ENCODE measurements at places on chromosomes 7 and 10. TPM values are rescaled to one million over a fixed set of nuclear protein-coding genes. Genes with fewer than 3 reads are reported as not detected.

The CTBP2 gene
- 35.5 TPM for total RNA-seq

The METTL27 gene
- 2.3 TPM for total RNA-seq

DNA sequence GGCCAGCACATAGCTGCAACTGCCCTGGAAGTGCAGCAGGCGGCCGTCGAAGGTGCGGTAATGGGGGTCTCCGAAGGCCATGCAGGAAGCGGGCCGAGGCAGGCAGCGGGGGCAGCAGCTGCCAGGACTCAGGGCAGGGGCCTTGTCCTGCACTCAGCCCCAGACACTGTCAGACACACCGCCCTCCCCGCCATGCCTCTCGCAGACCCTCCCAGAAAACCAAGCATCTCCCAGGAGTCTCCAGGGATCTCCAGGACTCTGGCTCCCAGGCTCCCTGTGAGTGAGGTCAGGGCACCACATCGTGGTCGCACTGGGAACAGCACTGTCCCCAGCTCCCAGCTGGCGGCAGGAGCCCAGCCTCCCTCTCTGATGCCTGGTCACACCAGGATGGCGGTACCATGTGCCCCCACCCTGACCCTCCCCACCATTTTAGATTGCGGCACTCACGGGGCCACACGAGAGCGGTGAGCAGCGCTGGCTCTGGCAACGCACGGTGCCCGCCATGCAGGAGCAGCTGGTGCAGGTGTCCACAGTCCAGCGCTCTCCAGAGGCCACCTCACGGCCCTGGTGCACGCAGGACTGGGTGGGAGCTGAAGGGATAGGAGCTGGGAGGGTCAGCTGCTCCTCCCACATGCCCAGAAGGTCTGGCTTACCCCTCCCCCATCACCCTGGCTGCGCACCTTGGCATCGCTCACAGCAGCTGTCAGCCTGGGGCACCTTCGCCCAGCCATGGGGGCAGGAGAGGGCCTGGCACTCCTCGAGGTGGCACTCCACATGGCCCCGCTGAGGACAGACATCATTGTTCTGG, 17.5 kb downstream of the ATP6V1F start:
- DNase-seq: peak; percentile 36

- no peak for DNase-seq
Measured at GRCh38 chr7:133461421-133461820, 208.5 kb downstream of the EXOC4 start.

DNA sequence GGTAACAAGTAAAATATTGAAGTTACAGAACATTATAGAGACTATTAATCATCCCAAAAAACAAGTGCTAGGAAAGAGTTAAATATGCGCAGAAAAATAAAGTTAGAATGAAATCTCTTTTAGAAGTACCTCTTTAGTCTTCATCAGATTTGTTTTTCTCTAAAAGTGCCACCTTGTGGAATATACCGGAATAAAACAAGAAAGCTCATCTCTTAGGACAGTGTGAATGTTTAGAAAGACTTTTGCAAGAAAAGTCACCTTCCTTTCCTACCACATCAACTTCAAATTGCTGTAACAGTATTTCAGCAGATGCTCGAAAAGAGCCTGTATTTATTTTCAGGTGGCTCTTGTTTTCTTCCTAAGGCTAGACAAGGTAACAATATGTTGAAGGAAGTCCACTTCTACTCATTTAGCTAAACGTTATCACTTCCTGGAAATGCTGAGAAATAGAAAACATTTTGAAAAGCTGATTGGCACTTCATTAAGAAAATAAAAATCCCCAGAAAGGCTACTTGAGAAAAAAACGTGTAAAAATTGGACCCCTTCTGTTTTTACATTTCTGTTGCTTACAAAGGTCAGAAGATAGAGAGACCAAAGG, 19.8 kb upstream of the FAM133B start:
- DNase-seq: no peak

DNA sequence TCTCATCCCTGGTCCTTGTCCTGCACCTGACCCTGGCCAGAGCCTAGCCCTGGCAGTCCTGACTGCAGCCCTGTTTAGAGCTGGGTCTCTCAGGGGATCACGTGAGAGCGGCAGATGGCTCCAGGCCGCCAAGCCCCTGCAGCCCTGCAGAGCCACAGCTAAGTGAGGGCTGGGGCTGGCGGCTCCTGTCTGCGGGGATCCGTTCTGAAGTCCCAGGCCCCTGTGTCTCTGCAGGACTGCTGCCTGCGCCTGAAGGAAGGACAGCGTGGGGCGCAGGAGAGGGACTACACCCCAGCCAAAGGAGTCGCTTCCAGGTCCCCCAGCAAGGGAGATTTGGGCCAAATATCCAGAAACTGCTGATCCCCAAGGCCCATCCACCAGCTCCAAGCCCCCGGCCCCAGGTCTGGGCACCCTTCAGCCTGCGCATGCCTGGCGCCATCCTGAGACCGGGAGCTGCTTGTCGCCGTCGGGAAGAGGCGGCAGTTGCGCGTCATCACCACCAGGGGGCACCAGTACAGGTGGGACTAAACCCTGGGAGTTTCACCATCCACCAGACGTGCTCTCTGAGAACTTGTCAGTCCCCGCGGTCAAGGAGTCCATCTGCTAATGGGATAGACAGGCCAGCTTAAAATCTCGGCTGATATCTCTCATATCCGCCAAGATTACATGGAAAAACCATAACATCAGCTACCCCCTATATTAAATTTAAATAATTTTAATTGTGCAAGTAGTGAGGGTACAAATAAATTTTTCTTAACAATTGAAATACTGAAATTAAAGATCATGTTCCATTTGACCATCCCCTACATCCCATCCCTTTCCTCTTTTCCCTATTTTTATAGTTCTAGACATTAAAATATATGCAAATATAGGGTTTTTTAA, 25.1 kb upstream of the GHRHR start:
- DNase-seq: peak; percentile 82

DNA sequence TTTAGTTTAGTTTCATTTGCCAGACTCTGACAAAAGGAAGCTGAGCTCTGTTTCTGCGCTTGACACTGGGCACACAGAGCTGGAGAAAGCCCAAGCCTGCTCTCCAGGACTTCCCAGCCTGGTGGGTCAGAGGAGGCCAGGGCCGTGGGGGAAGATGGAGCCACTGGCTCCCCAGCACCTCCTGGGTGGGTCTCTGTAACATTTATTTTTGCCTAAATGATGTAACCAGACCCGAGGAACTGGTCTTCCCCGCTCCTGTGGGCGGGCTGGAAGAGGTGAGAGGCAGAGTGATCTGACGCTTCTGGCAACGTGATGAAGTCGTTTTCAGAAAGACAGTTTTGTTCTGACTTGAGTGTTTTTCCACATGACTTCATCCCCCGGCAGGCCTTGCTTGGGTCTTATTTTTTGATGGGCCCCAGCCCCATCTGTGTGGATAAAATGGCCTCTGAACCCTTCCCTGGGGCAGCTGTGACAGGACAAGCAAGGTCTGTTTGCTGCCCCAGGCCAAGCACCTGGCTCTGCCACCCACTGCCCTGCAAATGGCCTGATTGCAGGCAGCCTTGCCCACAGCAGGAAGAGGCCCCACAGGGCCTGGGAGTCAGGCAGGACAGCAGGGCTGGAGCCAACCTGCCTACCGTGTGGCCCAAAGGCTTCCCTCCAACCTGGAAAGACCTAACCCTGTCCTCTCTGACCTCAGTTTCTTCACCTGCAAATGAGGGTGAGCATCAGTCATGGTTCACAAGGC, 304.9 kb upstream of the ZMIZ1 start:
- DNase-seq: no peak

The EVX1 gene
- not detected for total RNA-seq

- DNase-seq: no peak
Measured at GRCh38 chr10:89521368-89521767, 14.0 kb downstream of the SLC16A12 start.

GRCh38 chr7:12701433-12701832, 14.0 kb downstream of the ARL4A start:
- DNase-seq: no peak

- DNase-seq: no peak
Measured at GRCh38 chr10:114682121-114682520, 24.0 kb upstream of the ABLIM1 start.

- DNase-seq: no peak
Measured at GRCh38 chr7:3011211-3011852, 32.3 kb downstream of the CARD11 start.

DNA sequence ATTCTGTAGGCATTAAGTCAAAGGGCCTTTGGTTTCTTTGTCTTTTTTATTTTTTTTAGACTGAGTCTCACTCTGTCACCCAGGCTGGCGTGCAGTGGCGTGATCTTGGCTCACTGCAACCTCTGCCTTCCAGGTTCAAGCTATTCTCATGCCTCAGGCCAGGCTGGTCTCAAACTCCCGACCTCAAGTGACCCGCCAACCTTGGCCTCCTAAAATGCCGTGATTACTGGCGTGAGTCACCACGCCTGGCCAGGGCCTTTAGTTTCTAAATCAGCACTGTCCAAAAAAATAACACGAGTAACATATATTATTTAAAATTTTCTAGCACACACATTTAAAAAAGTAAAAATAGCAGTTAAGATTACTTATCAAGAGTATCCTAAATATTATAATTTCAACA, 11.1 kb upstream of the ACSL5 start:
- peak; percentile 49 for DNase-seq

The NUTM2A gene
- total RNA-seq: 0.26 TPM

GRCh38 chr10:49393757-49394156, 2.1 kb downstream of the DRGX start:
- no peak for DNase-seq

- no peak for DNase-seq
Measured at GRCh38 chr10:51862149-51862548, 162.8 kb upstream of the CSTF2T start.

DNA sequence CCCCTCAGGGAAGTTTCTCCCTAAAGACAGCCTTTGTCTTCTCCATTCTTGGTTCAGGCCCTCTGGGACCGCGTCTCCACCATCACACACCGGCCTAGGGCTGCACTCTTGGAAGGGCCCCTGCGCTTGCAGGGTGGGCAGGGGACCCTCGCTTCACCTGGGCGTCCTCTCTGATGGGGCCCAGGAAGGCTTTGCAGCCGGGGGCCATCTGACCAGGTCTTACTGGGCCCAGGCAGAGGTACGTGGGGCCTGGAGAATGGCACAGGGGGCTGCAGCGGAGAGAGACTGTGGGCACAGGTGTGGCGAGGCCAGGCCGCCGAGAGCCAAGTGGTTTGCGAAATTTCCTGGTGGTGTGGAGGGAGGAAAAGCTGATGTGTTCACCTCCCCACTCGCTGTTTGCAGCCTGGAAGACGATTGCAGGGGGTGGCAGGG, 44.4 kb downstream of the ALOX5 start:
- DNase-seq: no peak

The ARID5B gene
- 17.6 TPM for total RNA-seq

DNA sequence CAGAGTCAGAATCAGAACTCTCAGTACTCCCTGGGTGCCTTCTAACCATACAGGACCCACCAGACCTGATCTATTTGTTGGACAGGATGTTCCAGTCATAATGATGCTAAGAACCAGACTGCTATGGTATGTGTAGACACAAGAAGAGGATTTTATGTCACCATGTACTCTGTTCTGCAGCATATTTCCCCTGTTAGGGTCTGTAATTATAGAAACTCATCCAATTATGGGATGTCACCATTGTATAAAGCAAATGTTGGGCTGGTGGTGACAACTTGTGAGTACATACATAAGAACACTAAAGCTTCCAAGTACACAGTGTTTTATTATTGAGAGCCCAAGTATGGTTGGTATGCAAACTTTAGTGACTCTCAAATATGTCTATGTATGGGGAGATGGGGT, 67.1 kb upstream of the AGBL3 start:
- DNase-seq: no peak

DNA sequence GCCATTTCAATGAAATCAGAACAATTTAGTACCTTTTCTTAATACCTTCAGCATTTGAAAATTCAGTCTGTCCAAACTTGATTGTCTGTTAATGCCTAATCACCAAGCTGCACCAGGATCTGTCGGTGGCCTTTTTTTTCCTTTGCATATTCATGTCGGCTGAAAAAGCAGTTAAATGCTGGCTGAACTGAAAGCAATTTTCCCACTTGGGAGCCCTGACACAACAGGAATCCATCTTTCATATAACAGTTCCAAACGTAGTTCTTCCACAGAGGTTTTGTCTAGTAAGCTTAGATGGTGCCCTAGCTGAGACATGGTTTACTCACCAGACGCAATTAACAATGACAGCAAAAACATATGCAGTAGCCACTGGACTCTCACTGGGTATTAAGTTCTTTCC, 83.6 kb upstream of the CHCHD3 start:
- no peak for DNase-seq

The SDHAF3 gene
- 8.4 TPM for total RNA-seq

DNA sequence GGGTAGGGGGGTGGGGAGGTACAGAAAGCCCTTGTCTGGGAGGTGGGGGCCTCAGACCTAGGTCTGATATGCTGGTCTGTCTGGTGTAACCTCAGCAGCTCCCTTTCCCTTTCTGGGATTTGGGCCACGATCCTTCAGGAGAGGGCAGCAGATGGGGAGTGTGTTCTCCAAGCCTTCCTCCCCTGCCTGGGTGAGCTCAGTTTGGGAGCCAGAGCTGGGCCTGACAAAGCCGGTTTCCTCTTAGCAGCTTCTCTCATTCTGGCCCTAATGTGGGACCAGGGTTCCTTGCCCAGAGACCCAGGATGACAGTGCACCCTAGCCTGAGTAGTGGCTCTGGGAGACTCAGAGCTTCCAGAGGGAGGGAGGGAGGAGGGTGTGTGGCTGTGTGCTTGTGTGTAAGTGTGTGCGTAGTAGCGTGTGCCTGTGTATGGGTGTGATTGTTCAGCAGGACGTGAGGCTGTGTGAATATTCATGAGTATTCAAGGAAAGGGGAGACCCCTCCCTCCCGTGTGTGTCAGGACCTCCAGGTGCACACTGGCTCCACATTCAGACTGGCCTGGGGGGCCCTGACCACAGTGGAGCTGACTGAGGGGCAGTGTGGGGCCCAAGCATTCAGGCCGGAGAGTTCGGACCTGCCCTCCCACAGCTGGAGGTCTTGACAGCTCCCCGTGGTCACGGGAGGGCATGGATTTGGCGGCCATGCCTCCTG, 96.5 kb downstream of the ZMIZ1 start:
- DNase-seq: no peak

DNA sequence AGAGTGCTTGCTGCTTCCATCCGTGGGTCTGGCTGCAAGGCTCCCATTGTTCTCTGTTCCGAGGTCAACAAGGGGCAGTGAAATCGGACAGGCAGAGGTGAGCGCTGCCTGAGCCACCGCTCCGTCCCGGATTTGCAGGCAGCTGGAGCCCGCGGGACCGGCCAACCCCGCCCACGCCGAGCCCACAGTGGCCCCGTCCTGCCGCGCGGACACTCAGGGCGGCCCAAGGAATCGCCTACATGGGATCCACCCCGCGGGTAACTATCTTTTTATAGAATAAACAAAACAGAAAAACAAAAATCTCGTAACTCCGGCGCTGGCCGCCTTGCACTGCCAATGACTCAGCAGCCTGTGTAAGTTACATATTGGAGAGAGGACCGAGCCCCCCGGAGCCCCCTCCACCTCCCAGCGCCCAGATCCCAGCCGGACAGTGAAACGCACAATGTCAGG, 1.9 kb downstream of the BNIP3 start:
- DNase-seq: no peak

DNA sequence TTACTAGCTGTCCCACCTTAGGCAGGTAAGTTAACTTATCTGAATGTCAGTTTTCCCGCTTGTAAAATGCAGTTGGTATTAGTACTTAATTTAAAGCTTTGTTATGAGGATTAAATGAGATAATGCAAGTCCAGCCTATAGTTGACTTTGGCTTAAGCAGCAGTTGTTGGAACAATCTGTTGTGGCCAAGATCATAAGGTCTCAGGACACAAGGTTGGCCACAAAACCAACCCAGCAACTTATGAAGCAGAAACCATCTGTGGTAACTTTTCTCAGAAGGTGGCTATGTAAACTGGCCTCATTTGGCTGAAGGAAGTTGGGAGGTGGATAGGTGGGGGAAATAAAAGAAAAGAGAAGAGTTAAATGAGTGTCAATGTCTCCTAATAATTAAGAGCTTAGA, 29.4 kb downstream of the ENTPD1 start:
- no peak for DNase-seq

The PRLHR gene
- total RNA-seq: not detected

Measured in A172 (cell line).